ENCODE measurements at places on chromosomes 5 and 9.

GRCh38 chr9:132690696-132691095 lies 20.4 kb downstream of the GTF3C4 start:
- DNase-seq = no peak

DNA sequence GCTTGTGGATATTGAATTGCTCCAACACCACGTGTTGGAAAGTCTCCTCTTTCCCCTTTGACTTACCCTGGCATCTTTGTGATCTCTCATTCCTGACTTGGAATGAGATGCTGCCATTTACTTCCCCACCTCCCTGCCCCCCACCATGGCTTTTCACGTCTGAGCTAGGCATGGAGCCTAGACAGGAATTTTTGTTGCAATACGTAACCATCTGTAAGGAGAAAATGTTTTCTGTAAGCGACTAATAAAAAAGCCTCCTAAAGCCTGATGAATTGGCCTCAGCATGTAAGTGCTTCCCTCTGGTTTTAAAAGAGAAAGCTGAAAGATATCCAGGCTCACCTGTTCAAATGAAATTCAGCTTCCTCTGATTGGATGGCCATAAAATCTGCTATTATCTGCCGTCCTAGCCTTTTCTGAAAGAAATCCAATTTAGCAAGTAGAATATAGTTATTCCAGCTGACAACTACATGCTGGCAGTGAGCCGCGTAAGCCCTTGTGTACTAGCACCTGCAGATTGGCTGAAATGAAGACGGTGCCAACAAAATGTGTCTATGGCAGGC lies 200.1 kb downstream of the NSG2 start:
- no peak for DNase-seq

GRCh38 chr5:177478711-177479646 lies 5.5 kb upstream of the DBN1 start:
- DNase-seq = peak; percentile 55

- DNase-seq = no peak
Observed at GRCh38 chr5:2240118-2240904, 357.6 kb upstream of the IRX4 start.

GRCh38 chr5:120158211-120158610 lies 305.9 kb upstream of the PRR16 start:
- no peak for DNase-seq

DNA sequence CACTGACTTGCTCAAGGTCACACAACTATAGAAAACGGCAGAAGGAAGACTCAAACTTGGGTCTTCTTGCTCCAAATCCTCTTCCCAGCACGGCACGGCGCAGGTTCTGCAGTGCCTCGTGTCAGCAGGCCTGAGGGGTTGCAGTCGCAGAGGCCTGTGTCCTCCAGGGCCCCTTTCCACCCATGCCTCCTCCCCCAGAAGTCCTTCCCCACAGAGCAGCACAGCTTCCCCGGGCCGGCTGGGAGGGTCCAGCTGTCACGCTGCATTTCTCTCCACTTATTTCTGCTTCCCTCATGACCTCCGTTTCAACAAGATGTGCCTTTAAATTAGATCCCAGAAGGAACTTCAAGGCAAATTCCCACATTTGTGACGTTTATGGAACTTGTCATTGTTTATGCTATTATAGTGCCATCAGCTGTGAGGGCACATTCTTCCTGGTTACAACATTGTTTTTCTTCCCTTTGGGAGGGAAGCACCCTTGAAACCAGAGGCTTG lies 148.4 kb downstream of the C5orf15 start:
- DNase-seq = no peak

DNA sequence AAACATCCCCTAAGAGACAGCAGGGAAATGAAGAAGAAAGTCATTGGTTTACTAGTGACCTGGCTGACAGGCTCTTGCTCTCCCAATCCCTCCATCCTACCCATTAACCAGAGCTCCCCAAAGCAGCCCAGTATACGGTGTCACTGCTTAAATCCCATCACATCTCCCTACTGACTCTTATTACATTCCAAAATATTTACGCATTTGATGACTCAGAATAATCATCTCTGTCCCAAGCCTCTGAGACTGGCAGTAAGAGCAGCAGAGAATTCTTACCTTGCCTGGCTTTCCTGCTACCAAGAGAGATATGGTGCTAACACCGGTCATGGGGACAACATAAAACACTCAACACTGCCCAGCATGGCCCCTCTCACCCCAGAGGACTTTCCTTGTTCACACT lies 20.2 kb upstream of the WHRN start:
- no peak for DNase-seq

DNA sequence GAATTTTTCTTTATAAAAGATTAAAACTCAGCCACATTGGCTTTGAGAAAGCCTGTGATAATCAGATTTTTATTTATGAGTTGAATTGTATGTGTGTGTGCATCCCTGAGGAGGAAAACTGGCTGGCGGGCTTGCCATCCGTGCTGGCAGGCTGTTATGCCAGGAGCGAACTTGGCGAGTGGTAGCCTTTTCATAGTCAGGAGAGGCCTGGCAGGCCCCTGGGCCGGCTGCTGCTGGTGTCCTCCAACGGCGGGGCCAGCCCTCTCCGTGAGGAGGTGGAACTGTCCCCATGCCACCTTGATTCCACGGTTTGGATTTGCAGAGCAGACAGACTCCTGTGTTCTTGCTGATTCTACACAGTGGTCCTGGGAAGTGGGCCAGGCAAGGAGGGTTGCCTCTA lies 43.3 kb downstream of the ZNF618 start:
- DNase-seq = peak; percentile 3

DNA sequence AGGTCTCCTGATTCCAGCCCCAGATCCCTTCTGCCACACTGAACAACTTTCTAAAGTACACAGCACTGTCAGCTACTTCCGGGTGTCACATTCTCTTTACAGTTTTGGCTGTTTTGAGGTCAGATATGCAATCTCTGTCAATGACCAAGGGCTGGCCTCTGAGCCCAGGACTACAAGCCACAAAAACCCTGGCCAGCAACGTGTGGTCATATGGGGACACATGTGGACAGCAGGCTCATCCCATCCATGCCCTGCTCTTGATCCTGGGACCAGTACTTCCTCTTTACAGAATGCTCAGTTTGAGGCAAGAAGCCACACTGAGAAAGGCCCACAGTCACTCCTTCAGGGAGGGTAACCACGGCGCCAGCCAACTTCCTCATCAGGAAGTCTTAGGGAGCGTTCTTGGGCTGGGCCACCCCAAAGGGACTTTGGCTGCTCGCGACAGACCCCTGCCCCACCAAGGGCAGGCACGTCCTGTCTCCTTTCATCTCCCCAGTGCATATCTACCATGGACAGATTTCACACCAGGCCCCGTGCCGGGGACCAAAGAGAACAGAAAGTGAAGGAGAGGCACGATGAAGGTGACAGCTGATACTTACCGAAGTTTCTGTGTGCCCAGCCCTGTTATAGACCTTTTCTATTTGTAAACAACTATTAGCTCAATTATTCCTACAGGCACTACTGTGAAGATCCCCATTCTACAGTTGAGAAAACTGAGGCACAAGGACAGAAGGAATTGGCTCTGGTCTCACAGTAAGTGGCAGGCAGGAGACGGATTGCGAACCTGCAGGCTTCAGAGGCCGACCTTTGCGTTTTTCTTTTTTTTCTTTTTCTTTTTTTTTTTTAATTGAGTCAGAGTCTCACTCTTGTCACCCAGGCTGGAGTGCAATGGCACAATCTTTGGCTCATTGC lies 37.3 kb downstream of the STK10 start:
- peak; percentile 83 for DNase-seq

DNA sequence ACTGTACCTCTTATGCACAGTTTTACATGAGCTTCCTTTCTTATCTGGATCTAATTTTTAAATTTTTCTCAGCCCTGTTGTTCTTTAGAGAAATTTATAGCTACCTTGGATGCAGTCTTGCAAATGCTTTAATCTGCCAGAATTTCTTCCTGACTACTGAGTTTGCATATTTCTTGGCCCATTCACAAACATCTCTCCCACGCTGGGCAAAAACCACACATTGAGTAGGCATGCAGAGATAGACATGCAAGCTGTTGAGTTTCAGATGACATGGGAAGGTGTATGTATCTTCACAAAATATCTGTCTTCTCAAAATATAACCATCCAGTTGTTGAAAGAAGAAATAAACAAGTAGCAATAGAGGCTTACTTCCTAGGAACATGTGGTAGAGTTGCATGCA lies 101.2 kb downstream of the PARP8 start:
- DNase-seq = no peak

GRCh38 chr5:4348423-4348822 lies 752.8 kb downstream of the IRX1 start:
- DNase-seq = no peak

Measured in pons (tissue), 1 donor.